ENCODE measurements at places on chromosomes 2 and 18. TPM values are rescaled to one million over a fixed set of nuclear protein-coding genes. Genes with fewer than 3 reads are reported as not detected.

The GNAL gene
- total RNA-seq = 5.9 TPM

The POTEI gene
- 0.07 TPM for total RNA-seq

The CYTIP gene
- total RNA-seq = 0.27 TPM

The POTEF gene
- total RNA-seq = 8.4 TPM

The TDRD15 gene
- total RNA-seq = 0.10 TPM

The MARS2 gene
- total RNA-seq = 4.0 TPM

The RGPD8 gene
- total RNA-seq = 6.8 TPM

The LRP1B gene
- total RNA-seq = 0.65 TPM

The KATNAL2 gene
- total RNA-seq = 9.3 TPM

The IL1B gene
- total RNA-seq = not detected

The CD207 gene
- total RNA-seq = not detected

The ERCC3 gene
- total RNA-seq = 35.2 TPM

The GALR1 gene
- total RNA-seq = not detected

The OSBPL6 gene
- total RNA-seq = 6.5 TPM

The KHK gene
- 1.3 TPM for total RNA-seq

The SERPINB10 gene
- total RNA-seq = not detected

DNA sequence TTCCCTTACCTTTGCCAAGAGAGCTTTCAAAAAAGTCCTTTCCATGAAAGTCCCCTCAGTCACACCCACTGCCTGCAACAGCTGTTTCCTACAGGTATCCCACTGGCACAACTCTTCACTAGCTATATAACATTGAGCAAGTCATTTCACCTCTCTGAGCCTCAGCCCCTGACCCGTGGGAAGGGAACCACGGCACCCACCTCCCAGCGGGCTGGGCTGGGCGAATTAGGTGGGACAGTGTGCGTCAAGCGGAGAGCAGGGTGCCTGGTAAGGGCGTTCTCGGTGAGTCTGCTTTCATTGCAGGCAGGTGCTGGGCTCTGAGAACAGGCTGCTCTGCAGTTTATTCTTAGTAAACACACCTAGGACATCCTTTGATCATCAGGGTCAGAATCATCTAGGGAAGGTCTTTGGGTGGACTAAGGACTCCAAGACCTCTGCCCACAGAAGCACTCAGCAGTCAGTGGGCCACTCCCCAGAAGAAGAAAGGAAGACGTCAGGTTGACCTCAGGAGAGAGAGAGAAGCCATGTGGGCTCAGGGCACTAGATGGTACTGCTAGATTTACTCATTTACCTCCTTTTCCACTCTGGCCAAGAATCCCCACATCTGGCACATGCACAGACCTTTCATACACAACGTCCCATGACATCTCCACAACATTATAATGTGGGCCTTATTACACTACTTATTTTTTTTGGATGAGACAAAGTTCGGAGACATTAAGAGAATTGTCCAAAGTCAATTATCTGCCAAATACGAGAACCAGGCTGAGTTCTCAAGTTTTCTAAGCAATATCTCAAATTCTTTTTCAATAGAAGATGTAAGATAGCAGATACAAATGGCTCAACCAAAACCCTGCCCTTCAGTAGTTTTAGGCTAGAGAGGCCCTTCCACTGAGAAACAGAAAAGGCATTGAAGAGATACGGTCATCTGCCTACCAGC is 79.9 kb downstream of the GALNT14 start:
- no peak overlapping the region for H3K4me3 ChIP-seq
- H3K27ac ChIP-seq = no peak overlapping the region
- H3K36me3 ChIP-seq = no peaks in the 10 kb centered on the region
- peaks cover 5% of the 10 kb centered on the region for H3K27me3 ChIP-seq
- DNase-seq = no peak

DNA sequence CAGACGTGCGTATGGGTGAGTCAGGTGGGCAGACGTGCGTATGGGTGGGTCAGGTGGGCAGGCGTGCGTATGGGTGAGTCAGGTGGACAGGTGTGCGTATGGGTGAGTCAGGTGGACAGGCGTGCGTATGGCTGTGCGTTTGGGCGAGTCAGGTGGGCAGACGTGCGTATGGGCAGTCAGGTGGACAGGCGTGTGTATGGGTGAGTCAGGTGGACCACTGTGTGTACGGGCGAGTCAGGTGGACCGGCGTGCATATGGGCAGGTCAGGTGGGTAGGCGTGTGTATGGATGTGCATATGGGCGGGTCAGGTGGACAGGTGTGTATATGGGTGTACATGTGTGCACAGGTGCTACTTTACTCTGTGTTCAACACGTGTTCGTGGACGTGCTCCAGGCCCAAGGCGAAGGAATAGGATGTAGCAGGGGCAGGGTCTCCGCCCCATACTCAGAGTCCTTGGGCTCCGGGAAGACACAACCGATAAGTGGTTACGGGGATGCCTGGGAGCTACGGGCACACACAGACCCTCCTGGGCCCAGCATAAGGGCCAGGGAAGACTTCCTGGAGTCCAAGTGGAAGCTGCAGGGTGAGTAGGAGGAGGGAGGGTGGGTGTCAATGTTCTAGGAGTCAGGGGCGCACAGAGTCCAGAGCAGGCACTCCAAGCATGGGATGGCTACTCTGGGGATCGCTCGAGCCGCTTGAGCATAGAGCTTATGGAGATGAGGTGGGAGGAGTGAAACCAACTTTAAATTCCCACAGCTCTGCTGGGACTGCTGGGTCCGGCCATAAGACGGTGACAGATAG is 27.1 kb upstream of the KLF11 start:
- peak; percentile 42 for DNase-seq
- peaks cover 3% of the 10 kb centered on the region for H3K36me3 ChIP-seq
- no peak overlapping the region for H3K27ac ChIP-seq
- peaks cover 16% of the 10 kb centered on the region for H3K27me3 ChIP-seq
- H3K4me1 ChIP-seq = no peaks in the 10 kb centered on the region

- no peak for DNase-seq
- H3K27me3 ChIP-seq = peaks cover 9% of the 10 kb centered on the region
- H3K4me3 ChIP-seq = no peak overlapping the region
- H3K36me3 ChIP-seq = peaks cover 6% of the 10 kb centered on the region
- H3K27ac ChIP-seq = no peak overlapping the region
- H3K4me1 ChIP-seq = peaks cover 7% of the 10 kb centered on the region
Observed at GRCh38 chr2:171655586-171655985, 31.7 kb upstream of the DYNC1I2 start.

DNA sequence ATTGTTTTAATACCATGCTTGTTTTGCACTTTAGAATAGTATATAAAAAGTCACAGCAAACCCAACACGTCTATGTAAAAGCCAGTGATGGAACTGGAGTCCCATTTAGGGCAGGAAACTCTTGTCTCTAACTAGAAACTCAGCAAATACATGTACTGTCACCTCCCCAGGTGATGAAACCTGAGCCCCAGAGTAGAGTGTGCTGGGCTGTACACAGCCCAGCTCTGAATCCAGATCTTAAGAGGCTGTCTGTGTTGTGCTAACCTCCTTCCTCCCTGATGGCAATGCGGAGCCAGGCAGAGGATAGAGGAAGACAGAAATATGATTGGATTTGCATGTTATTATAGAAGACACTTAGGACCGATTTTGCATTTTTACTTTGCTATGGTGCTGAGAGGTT is 317.5 kb upstream of the TRIB2 start:
- H3K36me3 ChIP-seq = peaks cover 2% of the 10 kb centered on the region
- no peaks in the 10 kb centered on the region for H3K27me3 ChIP-seq
- H3K27ac ChIP-seq = no peak overlapping the region
- no peak overlapping the region for H3K4me3 ChIP-seq

GRCh38 chr2:105378921-105379383 is 19.9 kb downstream of the FHL2 start:
- peaks cover 46% of the 10 kb centered on the region for H3K36me3 ChIP-seq
- peaks cover 81% of the 10 kb centered on the region for H3K4me1 ChIP-seq
- no peak overlapping the region for H3K4me3 ChIP-seq
- no peak overlapping the region for H3K27ac ChIP-seq
- no peaks in the 10 kb centered on the region for H3K27me3 ChIP-seq

DNA sequence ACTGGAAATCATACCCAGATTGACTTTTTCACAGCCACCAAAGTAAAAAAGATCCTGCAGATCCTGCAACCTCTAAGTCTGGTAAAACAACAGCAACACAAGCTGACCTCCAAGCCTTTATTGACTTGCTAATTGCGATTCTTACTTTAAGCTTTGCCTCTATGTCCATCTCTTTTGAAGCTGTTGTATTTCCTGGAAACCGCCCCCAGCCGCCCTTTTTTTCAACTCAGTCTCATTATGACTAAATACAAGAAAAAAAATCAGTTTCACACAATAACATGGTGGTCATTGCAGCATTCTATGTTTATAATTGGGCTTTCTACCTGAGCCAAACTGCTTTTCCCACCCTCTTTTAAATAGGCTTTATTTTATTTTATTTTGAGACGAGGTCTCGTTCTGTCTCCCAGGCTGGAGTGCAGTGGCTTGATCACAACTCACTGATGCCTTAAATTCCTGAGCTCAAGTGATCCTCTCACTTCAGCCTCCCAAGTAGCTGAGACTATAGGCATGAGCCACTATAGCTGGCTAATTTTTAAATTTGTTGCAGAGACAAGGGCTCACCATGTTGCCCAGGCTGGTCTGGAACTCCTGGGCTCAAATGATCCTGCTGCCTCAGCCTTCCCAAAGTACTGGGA is 76.2 kb downstream of the MOGAT1 start:
- no peaks in the 10 kb centered on the region for H3K27me3 ChIP-seq
- peaks cover 34% of the 10 kb centered on the region for H3K4me1 ChIP-seq
- H3K36me3 ChIP-seq = no peaks in the 10 kb centered on the region
- H3K27ac ChIP-seq = no peak overlapping the region
- DNase-seq = no peak

DNA sequence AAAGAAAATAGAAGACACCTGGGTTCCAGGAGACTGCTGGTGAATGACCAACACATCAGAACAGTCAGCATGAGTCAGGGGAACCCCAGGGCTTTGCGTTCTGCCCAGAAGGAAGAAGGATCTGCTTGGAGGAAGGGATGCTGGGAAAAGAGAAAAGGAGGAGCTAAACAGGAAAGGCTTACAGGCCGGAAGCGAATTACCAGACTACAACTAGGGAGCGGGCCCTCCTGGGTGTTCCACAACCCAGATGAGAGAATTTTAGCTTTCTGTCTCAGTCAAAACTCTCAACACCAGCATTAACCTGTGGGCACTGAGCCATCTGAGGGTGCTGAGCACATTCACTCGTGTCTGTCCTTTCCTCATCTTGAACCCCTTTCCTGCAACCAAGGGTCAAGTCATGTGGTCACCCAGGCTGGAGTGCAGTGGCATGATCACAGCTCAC is 19.2 kb downstream of the CDC42EP3 start:
- no peak for DNase-seq
- peak overlapping the region; percentile 78 for H3K27ac ChIP-seq
- H3K36me3 ChIP-seq = peaks cover 18% of the 10 kb centered on the region

- no peak for DNase-seq
- H3K4me3 ChIP-seq = no peak overlapping the region
- no peak overlapping the region for H3K27ac ChIP-seq
- H3K4me1 ChIP-seq = no peaks in the 10 kb centered on the region
Observed at GRCh38 chr2:175062787-175063585, 57.8 kb upstream of the CHN1 start.

- H3K4me3 ChIP-seq = no peak overlapping the region
- H3K36me3 ChIP-seq = no peaks in the 10 kb centered on the region
- H3K27ac ChIP-seq = peak overlapping the region; percentile 43
- peaks cover 8% of the 10 kb centered on the region for H3K27me3 ChIP-seq
Observed at GRCh38 chr2:18829251-18829902, 240.0 kb upstream of the NT5C1B start.

DNA sequence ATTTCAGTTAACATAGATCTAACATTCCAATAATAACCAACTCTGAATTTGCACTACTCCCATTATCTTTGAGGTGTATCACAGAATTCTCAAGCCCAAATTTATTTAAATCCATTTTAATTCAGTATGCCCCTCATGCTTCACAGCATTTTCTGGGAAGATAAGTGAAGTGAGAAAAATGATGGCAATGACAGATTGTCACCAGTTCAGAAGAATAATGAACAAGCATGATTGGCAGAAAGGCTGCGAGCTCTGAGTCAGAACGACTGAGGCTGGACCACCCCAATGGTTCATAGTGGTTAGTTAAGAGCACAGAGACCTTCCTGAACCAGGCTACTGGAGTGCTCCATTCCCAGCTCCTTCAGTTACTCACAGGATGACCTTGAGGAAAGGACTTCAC is 4.9 kb downstream of the SPRED2 start:
- no peak overlapping the region for H3K27ac ChIP-seq

DNA sequence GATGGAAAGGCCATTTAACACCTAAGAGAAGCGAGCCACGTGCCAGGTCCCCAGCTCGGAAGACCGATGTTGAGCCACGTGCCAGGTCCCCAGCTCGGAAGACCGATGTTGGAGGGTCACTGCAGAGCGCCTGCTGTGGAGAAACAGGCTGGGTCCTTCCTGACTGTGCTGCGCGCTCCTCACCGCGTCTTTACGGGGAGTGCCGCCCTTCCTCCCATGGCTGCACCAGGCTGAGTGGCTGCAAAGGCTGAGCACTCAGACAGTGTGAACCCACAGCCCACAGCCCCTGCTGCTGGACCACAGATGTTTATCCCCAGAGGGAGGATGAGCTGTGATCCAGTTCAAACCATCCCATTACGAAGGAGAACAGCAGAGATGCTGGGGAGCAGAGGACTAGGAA is 55.7 kb downstream of the RTP5 start:
- H3K27me3 ChIP-seq = peaks cover 6% of the 10 kb centered on the region
- no peak for DNase-seq
- no peak overlapping the region for H3K27ac ChIP-seq
- no peaks in the 10 kb centered on the region for H3K4me1 ChIP-seq
- no peaks in the 10 kb centered on the region for H3K36me3 ChIP-seq

- DNase-seq = no peak
- no peak within 1 kb of the TSS for H3K4me3 ChIP-seq
- peaks cover 40% of the 10 kb centered on the region for H3K27me3 ChIP-seq
- H3K27ac ChIP-seq = no peak within 1 kb of the TSS
- peaks cover 3% of the 10 kb centered on the region for H3K36me3 ChIP-seq
Observed at GRCh38 chr2:108988796-108989713, at the start of gene EDAR. Gene EDAR (minus strand): TSS chr2:108989220. CDS start chr2:108931014, 58,206 bp downstream.

DNA sequence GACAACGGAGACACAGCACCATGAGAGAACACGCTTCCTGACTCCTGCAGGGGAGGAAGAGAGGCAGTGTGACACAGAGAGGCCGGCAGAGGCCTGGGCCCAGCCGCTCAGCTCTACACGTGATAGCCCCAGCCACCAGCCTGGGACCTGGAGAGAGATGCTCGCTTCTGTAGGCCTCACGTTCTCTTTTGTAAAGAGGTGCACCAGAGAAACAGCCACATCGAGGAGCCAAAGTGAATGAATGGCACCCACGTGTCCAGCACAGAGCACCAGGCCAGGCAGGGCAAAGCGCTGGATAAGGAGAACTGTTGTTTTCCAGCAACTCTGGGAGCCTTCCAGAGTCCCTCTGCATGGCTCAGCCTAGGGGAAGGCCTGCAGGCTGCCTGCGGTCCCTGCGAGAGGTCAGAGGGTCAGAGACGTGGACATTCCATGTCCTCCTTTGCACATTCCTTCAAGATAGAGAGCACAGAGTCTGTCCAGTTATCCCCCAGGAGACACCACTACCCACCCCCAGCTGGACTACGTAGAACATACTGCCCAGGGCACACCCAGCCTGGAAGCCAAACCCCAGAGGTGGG is 14.2 kb downstream of the LIMS2 start:
- H3K4me3 ChIP-seq = peak overlapping the region; percentile 12
- H3K27me3 ChIP-seq = no peaks in the 10 kb centered on the region
- H3K4me1 ChIP-seq = peaks cover 69% of the 10 kb centered on the region
- peak overlapping the region; percentile 89 for H3K27ac ChIP-seq
- H3K36me3 ChIP-seq = peaks cover 2% of the 10 kb centered on the region

- no peaks in the 10 kb centered on the region for H3K4me1 ChIP-seq
- peaks cover 47% of the 10 kb centered on the region for H3K27me3 ChIP-seq
- H3K27ac ChIP-seq = no peak overlapping the region
- DNase-seq = peak; percentile 79
Observed at GRCh38 chr2:231918501-231919330, 7.5 kb downstream of the NPPC start.
